Right lung (tissue), 10 donors: ENCODE measurements at places on chromosomes 3 and 15. TPM values are rescaled to one million over a fixed set of nuclear protein-coding genes. Genes with fewer than 3 reads are reported as not detected.

DNA sequence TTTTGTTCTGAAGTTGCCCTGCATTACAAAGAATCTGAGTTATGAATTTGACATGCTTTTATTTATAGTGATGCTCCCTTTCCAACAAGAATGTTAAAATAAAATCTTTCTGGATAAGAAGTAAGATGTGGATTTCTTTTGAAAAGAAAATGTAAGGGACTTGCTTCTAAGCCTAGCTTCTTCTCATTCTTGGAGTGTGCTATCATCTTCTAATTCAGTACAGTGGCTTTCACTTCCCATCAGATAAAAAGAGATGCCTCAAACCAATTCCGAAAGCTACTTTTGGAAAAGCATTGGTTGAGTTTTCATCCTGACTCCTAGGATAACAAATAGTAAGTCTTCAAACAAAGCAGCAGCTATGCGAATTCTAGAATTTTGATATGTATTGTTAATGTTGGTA lies 197.0 kb upstream of the ZPLD1 start:
- DNase-seq: no peak

GRCh38 chr3:122789585-122790273 lies 3.9 kb downstream of the HSPBAP1 start:
- no peak for DNase-seq

DNA sequence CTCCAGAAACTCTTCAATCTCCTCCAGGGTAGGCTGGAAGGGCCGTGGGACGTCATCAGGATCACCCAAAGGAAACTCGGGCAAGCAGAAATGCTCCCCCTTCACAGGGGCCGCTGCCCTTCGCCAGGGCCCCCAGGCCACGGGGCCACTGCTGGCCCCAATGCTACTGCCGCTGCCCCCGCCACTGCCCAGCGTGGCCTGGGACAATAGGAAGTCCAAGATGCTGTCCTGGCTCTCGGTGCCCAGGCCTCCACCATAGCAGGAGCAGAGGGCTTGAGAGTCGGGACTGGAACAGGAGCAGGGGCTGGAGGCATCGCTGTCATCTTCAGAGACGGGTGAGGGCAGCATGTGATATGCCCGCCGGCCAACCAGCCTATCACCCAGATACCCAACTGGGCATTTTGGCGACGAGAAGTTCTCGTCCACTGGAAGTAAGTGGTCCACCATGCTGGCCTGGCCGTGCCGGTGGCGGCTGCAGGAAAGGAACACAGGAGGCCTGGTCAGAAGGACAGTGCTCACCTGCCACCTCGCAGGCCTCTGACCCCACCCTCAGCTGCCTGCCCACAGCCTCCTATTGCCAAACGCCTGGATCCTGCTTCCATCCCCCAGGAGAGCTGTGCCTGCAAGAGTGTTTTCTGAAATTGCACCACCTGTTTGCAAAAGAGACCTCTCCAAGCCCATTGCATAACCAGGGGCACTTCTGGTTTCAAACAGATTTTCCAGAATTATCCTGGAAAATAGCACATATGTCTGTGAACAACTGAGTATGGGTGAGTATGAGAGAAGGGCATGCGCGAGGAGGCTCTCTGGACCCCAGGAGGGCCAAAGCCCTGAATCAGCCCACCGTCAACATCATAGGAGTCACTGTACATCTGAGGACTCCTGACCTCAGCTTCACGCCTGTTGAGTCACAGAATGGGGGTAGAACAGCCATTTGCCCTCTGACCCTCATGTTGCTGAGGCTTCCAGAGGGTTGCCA lies 4.4 kb downstream of the KLF15 start:
- DNase-seq: no peak

DNA sequence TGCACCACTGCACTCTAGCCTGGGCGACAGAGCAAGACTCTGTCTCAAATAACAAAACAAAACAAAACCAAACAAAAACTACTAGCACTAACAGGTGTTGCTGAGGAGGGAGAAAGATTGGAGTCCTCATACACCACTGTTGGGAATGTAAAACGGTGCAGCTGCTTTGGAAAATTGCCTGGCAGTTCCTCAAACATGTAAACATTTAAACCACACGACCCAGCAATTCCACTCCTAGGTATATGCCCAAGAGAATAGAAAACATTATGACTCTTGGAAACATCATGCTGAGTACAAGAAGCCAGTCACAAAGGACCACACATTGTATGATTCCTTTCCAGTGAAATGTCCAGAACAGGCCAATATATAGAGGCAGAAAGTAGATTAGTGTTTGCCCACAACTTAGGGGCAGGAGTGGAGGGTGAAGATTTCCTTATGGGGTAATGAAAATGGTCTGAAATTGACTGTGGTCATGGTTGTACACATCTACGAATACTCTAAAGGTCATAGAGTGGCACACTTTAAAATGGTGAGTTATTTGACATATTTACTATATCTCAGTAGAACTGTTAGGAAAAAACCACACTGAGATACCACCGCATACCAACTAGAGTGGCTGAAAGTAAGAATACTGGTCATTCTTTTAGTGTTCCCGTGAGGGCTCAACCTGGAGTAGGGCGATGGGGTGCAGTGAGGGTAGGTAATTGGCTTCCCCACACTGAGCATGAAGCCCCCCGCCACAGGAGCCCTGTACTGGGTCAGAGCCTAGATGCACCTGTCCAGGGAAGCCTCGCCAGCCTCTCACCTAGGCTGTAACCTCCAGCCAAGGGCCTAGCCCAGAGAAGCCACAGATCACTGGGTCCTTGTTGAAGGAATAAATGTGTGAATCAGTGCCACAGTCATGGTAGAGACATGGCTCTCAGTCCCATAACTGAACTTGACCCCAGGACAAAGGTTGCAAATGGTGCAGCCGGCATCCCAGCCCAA lies 131.1 kb downstream of the NUP210 start:
- DNase-seq: no peak

DNA sequence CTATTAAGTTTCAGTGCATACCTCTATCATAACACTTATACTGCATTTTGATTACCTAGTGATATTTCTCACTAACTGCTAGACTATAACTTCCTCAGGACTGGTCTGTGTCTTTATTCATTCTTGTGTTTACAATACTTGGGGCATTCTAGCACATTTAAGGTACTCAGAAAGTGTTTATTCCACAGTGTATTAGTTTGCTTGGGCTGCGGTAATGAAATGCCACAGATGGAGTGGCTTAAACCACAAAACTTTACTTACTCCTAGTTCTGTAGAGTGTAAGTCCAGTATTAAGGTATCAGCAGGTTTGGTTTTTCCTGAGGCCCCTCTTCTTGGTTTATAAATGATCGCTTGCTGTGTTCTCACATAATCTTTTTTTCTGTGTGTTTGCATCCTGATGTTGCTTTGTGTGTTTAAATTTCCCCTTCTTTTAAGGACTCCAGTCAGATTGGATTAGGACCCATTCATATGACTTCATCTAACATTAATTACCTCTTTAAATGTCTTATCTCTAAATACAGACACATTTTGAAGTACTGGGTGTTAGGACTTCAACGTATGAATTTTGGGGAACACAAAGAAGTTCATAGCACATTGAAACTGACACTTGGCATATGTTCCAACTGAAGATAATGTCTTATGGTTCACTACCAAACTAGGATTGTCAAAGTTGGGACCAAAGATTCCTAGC lies 23.9 kb downstream of the RNF111 start:
- no peak for DNase-seq

DNA sequence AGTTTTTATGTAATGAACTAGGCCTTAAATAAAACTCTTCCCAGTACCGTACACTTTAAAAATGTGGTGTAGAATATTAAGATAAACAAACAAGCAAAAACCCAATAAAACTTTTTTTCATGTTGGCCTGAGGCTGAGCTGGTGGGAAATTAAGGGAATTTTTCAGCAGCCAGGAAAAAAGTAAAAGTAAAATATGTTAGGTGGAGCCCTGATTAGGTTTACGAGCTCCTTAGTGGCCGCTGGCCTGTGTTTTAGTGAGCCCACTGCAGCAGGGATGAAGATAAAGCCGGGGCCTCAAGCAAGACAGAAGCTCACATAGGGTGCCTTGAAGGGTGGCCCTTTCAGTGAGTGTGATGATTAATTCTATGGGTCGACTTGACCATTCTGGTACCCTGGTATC lies 16.1 kb upstream of the ARL14 start:
- no peak for DNase-seq

DNA sequence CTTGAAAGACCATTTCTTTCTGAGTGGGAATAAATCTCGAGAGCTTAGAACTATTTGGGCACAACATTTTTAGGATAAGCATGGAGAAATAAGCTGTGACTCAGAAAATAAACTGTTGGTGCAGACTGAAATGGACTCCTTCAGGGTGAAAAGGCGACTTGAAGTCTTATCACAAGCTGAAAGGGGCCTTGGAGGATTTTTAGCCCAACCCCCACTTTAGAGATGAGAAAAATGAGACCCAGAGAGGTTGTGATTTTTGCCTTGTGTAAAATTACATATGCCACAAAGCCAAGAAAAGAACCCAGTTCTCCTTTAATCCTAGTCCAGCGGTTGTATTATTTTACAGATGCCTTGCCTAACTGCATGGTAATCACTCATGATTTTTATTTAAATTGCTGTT lies 1.5 kb downstream of the ATP1B3 start:
- DNase-seq: no peak

DNA sequence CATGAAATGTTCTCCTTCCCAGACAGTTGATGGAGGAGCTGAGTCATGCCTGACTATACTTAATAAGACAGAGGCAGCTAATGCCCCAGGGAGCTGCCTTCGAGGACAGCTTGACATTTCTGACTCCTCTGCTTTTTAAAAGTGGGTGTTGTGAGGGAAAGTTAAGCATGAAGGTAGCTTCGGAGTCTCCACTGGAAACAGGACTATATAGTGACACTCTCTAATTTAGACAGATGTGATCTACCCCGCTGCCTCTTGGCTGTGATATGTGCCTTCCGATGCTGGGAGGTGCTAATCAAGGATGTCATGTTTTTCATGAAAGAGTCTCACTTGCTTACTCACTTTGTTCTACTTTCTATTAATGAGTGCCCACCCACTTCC lies 72.7 kb downstream of the IL1RAP start:
- no peak for DNase-seq

GRCh38 chr15:40959331-40960141 lies 6.3 kb downstream of the CHAC1 start:
- DNase-seq: no peak

- no peak for DNase-seq
Observed at GRCh38 chr3:157282261-157283191, 122.6 kb upstream of the CCNL1 start.

- DNase-seq: no peak
Observed at GRCh38 chr3:162082516-162082915, 585.9 kb downstream of the OTOL1 start.

- DNase-seq: no peak
Observed at GRCh38 chr3:37923569-37924040, 61.9 kb downstream of the CTDSPL start.

- DNase-seq: no peak
Observed at GRCh38 chr3:37912052-37912733, 50.5 kb downstream of the CTDSPL start.

GRCh38 chr15:37061996-37062395 lies 38.4 kb downstream of the MEIS2 start:
- no peak for DNase-seq

DNA sequence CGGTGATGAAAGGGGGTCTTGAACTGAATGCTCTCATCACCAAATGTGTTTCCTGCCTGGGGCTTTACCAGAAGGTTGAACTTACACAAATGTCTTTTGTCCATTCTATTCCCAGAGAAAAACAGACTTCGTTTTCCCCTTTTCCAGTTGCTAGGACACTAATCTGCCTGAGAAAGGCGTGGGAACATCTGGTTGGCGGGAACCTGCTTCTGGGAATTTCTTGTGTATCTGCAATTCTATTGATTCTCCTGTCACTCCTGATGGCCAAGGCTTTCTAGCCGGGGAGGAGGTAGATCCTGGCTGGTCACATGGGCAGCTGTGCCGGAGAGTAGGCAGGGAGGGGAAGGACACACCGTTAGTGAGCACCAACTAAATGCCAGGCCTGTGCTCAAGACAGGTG lies 31.1 kb upstream of the CCDC174 start:
- DNase-seq: no peak

GRCh38 chr3:51938780-51939425 lies 2.8 kb downstream of the RRP9 start:
- DNase-seq: no peak

The FRMD5 gene
- 1.9 TPM for polyA plus RNA-seq

The TPRG1 gene
- 0.78 TPM for polyA plus RNA-seq
